ENCODE measurements at places on chromosomes 3 and 15.

DNA sequence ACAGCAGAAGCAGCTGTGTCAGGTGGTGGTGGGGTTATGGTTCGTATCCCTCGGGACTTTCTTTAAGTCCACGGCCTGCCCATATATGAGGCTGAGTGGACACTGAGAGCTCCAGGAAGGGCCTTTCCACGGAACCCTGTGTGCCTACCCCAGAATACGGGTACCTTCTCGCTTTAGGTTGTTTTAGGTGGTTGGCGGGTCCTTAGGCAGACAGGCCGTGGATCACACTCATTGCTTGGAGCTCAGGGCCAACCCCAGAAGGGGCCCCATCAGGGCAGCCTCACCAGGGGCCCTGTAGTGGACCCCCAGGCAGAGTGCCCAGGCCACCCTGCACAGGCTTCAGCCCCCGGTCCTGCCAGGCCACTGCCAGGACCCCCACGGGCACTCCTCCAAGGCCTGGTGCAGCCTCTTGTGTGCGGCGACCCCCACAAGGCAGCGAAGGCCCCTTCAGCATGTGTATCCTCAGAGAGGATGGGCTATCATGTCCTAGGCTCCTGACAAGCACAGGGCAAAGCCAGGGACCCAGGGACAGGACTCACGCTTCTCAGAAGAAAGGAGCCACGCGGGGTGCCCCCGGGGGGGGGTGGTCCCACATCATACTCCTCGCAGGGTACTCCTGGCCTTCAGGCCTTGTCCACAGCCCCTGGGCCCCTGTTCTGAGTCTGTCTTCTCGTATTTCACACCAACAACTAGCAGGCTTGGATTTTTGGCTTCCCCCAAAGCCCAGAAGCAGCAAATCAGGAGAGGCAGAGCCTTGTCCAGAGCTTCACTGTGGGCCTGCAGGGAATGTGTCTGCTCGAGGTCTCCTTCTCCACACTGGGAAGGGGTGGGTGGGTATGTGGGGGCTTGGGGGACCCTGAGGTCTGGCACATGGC is 93.4 kb downstream of the LRRK1 start:
- no peaks in the 10 kb centered on the region for H3K36me3 ChIP-seq
- H3K27me3 ChIP-seq: no peaks in the 10 kb centered on the region
- no peak overlapping the region for H3K4me3 ChIP-seq
- no peak overlapping the region for H3K27ac ChIP-seq
- DNase-seq: no peak
- H3K4me1 ChIP-seq: no peaks in the 10 kb centered on the region

DNA sequence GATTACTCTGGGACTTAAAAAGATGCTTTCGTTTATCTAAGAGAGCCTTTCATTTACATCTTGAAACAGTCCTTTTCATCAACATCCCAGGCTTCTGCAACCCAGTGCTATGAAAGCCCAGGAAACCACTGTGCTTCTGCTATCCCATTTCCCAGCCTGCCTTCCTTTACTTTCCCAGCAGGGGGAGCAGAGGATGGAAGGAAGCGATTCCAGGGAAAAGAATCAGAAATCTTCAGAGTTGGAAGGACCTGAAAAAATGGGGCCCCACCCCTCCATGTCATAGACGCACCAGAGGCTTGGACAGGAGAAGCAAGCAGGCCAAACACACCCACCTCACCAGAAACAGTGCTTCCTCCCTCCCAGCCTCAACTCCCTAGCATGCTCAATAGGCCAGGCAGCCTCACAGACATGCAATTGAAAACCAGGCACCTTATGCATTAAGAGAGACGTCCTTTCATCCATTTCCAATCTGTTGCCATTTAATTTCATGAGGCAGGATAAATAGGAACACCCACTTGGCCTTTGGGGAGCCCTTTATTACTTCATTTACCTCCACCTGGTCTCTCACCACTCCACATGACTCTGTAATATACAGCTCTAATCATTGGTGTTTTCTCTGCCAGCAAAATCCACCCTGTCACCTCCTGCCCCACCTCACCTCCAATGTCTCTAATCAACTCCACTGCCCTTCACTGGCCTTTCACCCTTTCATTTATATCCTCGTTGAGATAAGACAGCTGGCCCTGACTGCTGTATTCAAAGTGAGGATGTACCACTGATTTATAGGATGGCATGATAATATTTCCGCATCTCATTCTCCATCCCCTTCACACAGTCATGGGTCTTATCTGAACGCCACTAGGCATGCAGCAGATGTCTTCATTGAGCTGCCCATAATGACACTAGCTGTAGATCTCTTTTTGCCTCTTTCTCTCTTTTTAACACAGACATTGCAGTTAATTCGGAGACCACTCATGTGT is 583.9 kb downstream of the NTRK3 start:
- no peaks in the 10 kb centered on the region for H3K27me3 ChIP-seq
- no peak overlapping the region for H3K4me3 ChIP-seq
- H3K4me1 ChIP-seq: no peaks in the 10 kb centered on the region
- DNase-seq: peak; percentile 2

- no peak overlapping the region for H3K27ac ChIP-seq
- H3K4me3 ChIP-seq: no peak overlapping the region
- peaks cover 31% of the 10 kb centered on the region for H3K4me1 ChIP-seq
- no peaks in the 10 kb centered on the region for H3K27me3 ChIP-seq
- DNase-seq: no peak
These were observed 46.2 kb downstream of the OSBPL10 start for GRCh38 chr3:31934866-31935265.

GRCh38 chr15:91336687-91337086 is 236.6 kb downstream of the SV2B start:
- H3K36me3 ChIP-seq: no peaks in the 10 kb centered on the region
- no peaks in the 10 kb centered on the region for H3K4me1 ChIP-seq
- no peak overlapping the region for H3K4me3 ChIP-seq
- no peak for DNase-seq
- H3K27me3 ChIP-seq: peaks cover 6% of the 10 kb centered on the region
- no peak overlapping the region for H3K27ac ChIP-seq

- DNase-seq: peak; percentile 51
- H3K4me3 ChIP-seq: no peak overlapping the region
- peaks cover 49% of the 10 kb centered on the region for H3K4me1 ChIP-seq
- H3K36me3 ChIP-seq: no peaks in the 10 kb centered on the region
These were observed 148.5 kb upstream of the CTDSPL start for GRCh38 chr3:37712918-37713817.

DNA sequence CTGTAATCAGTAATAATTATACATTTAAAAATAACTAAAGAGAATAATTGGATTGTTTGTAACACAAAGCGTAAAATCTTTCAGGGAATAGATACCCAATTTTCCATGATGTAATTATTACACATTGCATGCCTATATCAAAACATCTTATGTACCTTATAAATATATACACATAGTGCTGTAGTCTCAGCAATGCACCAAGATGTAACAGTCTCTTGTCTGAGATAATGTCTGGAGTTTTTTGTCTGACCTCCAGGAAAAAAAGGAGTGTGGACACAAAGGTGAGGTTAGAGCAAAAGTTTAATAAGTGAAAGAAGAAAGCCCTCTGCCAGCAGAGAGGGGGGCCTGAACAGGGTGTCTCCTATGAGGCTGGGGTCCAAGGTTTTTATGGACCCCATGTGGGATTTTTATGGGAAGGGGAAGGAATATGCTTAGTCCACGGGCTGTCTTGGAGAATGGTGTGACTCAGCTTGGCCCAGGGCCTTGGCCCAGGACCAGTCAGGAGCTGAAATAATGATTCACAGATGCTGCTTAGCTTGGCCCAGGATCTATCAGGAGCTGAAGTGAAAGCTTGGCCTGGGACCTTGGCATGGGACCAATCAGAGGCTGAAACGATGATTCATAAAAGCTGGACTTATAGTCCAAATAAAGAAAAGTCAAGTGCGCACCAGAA is 545.0 kb downstream of the ZPLD1 start:
- no peaks in the 10 kb centered on the region for H3K4me1 ChIP-seq
- no peaks in the 10 kb centered on the region for H3K36me3 ChIP-seq
- no peak overlapping the region for H3K27ac ChIP-seq
- DNase-seq: peak; percentile 13
- no peaks in the 10 kb centered on the region for H3K27me3 ChIP-seq
- H3K4me3 ChIP-seq: no peak overlapping the region

DNA sequence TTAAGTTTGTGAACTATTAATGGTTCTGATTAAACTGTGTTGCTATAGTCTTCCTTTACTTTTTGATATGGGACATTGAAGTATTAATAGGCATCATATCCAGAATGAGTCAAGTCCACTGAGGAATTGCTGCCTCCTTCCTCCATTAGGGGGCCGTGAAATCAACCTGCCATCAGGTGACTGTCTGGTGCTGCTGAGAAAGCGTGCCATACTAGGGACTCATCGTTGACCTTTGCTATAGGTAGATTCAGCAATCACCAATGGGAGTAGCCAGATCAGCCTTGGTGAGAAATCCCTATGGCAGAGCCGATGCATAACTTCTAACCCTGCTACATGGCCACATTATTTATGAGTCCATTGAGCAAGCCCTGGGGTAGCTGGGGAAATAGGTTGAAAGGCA is 30.1 kb upstream of the SLC28A2 start:
- no peak overlapping the region for H3K27ac ChIP-seq
- no peaks in the 10 kb centered on the region for H3K36me3 ChIP-seq
- no peaks in the 10 kb centered on the region for H3K27me3 ChIP-seq
- no peak overlapping the region for H3K4me3 ChIP-seq

GRCh38 chr15:68312701-68313204 is 35.2 kb downstream of the FEM1B start:
- H3K4me3 ChIP-seq: no peak overlapping the region
- no peaks in the 10 kb centered on the region for H3K4me1 ChIP-seq
- H3K36me3 ChIP-seq: no peaks in the 10 kb centered on the region
- H3K27ac ChIP-seq: no peak overlapping the region

DNA sequence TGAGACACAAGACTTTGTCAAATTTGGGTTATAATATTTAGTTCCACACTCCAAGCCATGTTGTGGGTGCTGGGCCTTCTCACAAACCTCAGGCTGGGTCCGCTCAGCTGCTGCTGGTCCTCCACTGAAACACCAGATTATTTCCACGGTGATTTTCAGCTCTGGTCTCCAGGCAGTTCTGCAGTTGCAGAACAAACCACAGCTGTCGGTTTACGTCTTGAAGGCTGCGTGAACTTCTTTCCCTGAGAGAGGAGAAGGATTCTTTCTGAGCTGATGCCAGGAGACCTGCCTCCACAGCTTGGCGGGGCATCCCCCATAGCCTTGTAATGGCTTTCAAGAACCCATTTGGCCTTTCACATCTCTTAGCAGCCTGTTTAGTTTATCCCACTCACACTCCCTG is 16.2 kb downstream of the GALNT15 start:
- H3K4me3 ChIP-seq: no peak overlapping the region
- no peak overlapping the region for H3K27ac ChIP-seq
- H3K4me1 ChIP-seq: no peaks in the 10 kb centered on the region

DNA sequence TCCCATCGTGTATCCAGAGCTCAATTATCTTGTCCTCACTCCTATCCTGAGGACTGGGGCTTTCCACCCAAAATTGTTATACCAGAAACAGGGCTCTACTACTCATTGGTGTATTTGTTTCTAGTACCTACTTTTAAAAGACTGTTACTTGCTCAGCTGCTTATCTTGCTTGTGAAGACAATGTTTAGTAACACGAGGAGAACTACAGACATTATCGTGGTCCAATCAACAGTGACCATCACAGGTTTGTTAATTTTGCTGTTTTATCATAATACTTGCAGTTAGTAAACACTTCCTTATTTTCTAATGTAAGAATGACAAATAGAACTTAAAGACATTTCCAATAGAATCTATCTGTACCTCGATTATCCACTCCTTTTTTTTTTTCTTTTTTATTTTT is 13.5 kb downstream of the LRCH3 start:
- H3K27ac ChIP-seq: no peak overlapping the region

DNA sequence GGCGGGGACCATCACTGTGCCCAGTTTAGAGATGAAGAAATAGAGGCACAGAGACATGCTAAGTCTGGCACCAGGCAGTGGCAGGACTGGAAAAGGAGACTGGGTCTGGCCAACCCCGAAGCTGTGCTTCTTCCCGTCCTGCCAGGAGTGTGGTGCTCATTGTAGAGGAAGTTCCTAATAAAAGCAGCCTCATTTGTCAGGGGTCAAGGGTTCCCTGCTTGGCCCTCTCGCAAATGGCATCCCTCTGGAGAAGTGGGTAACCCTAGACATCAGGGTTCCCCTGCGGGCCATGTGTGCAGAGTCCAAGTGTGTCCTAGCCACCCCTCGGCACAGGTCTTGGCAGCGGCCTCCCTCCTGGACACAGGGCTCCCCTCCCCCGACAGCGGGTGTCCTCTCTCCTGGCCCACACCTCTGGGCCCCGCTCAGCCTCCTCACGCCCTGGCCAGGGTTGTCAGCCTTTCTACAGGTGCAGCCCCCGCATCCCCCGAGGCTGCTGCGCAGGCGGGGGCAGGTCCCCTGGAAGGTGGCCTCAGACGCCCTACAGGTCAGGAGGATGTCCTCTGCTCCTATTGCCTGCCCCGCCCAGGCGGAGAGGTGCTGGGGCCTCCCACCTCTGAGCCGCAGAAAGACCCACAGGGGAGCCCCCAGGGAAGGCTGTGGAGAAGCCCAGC is 61.8 kb upstream of the PRR20G start:
- no peaks in the 10 kb centered on the region for H3K36me3 ChIP-seq
- H3K27me3 ChIP-seq: no peaks in the 10 kb centered on the region
- H3K4me1 ChIP-seq: no peaks in the 10 kb centered on the region
- no peak for DNase-seq

DNA sequence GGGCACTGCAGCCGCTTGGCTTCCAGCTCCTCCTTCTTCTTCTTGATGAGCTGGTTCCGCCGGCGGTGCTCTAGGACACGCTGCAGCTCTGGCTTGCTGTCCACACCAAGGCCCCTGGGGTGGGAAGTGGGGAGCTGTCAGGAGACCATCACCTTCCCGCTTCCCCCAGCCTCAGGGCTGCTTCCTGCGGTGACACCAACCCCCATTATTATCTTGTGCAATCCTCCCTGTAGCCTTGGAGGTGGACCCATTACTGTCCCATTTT is 10.0 kb downstream of the FAM107A start:
- no peaks in the 10 kb centered on the region for H3K36me3 ChIP-seq
- H3K27ac ChIP-seq: no peak overlapping the region
- no peak overlapping the region for H3K4me3 ChIP-seq
- H3K4me1 ChIP-seq: peaks cover 27% of the 10 kb centered on the region

DNA sequence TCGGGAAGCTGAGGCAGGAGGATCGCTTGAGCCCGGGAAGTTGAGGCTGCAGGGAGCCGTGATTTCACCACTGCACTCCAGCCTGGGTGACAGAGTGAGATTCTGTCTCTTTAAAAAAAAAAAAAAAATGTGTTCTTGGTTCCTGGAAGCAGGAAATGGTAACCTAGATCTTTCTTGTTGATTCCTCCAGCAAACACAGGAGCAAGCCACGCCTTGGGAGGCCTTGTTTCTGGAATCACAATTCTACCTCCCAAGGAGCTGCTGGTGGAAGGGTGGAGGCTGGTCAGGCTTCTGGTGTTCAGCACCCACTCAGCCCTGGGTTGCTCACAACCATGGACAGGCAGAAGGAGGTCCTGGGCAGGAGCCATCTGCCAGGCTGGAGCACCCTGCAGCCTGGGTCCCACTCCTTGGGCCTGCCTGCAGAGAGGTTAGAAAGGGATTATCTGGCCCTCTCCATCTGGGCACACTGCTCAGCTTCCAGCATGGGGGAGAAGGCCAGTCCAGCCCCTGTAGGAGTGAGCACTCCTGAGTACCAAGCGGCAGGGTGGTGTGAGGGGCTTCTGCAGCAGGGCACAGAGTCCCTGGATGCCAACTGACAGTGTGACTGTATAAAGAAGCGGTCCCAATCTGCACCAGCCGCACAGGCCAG is 65.6 kb downstream of the ABTB1 start:
- no peak overlapping the region for H3K27ac ChIP-seq
- DNase-seq: no peak
- H3K36me3 ChIP-seq: no peaks in the 10 kb centered on the region
- H3K4me1 ChIP-seq: peaks cover 40% of the 10 kb centered on the region
- H3K4me3 ChIP-seq: no peak overlapping the region
